ENCODE measurements at places on chromosomes 3 and 15.
A peak's percentile ranks its signal among the peaks of the same experiment; 100 is the strongest.

GRCh38 chr3:5974630-5975322 is 787.3 kb downstream of the EDEM1 start:
- DNase-seq: no peak

GRCh38 chr15:77420610-77421369 is at the start of gene HMG20A:
HMG20A (plus strand) TSS chr15:77420888; CDS start chr15:77458408, 37,520 bp downstream.
- DNase-seq: peak; percentile 56

GRCh38 chr3:132569153-132569552 is 27.9 kb upstream of the ACKR4 start:
- DNase-seq: no peak

DNA sequence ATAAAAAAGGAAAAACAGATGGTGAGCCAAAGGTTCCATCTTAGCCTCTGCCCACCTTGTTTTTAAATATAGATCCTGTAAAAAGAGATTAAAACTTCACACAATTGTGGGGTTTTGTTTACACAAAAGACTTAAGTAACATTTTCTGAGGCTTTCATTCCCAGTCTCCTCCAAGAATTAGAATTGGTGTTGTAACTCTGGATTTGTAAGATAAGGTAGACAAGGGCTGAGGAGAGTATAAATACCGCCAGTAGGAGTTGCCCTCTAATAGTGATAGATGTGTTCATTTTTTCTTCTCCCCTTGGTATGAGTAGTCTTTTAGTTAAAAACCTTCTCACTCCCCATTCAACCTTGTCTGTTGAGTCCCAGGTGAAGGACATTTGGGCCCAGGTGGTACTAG is 8.5 kb downstream of the MINDY2 start:
- DNase-seq: no peak

GRCh38 chr15:68345481-68345880 is 67.9 kb downstream of the FEM1B start:
- no peak for DNase-seq

GRCh38 chr15:48856942-48857341 is 21.0 kb upstream of the EID1 start:
- DNase-seq: no peak

DNA sequence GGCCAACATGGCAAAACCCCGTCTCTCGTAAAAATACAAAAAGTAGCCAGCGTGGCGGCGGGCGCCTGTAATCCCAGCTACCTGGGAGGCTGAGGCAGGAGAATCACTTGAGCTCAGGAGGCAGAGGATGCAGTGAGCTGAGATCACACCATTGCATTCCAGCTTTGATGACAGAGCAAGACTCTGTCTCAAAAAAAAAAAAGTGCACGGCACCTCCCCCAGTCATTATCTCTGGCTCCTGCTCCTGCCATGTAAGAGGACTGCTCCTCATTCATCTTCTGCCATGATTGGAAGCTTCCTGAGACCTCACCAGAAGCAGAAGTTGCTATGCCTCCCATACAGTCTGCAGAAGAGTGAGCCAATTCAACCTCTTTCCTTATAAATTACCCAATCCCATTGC is 4.0 kb upstream of the ALG1L2 start:
- DNase-seq: no peak

GRCh38 chr15:40595773-40596172 is 1.7 kb downstream of the KNL1 start:
- peak; percentile 29 for DNase-seq

DNA sequence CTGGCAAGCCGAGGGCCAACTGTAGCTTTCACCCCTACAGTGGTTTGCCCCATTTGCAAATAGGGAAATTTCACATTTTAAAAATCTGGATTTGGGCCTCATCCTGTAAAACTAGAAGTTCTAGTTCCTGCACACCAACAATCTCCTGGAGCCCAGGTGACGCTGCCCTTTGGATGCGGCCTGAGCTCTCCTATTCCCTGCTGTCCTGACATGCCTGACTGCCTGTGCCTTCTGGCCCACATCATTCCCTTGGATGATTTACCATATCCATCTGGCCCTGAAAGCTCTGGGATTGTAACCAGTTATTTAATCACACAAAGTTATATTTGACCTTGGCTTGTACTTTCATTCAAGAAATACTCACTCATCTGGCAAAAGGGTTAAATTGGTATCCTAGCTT is 272.3 kb downstream of the ARRDC4 start:
- no peak for DNase-seq

DNA sequence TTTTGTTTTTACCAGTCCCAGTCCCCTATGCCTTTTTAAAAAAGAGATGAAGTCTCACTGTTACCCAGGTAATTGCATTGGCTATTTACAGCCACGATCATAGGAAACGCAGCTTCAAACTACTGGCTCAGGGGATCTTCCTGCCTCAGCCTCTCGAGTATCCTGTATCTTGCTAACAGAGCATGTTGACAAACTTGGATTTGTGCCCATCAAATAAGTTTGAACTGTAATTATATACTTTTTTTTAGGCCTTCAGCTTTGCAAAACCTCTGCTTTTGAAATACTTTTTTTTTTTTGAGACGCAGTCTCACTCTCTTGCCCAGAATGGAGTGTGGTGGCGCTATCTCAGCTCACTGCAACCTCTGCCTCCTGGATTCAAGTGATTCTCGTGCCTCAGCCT is 3.0 kb upstream of the EDEM1 start:
- DNase-seq: no peak

GRCh38 chr3:78894787-78895186 is 873.0 kb downstream of the ROBO1 start:
- DNase-seq: no peak

DNA sequence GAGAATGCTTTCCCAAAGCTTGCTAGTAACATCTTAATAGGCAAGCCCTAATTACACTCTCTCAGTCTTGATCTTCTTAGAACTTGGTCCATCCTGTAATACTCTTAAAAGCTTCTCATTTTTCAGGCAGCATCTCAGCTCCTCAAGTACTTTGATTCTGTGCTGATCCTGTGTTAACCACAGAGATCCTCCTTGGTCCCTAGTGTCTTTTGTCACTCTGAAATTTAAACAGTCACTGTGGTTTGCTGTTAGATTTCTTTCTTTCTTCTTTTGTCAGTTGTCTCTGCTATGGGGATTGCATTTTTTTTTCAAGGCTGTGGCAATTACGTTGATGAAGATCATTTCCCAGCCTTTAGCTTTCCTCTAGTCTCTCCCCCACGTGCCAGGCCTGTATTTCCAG is 26.0 kb upstream of the UBE3A start:
- DNase-seq: no peak

DNA sequence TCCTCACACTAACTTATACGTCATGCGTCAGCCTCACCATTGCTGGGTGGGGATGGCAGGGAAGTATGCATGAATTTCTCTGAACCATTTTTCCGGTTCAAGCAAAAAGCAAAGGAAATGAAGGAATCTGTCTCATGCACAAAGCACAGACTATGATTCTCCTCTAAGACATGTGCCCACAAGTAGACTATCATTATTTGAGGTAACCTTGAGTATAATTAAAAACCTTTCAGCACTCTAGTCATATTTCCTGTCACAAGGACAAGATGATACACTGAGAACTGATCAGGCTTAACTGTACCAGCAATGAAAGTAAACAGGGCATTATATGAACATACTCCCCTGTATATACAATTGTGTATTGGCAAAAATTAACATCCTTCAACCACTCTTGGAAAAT is 56.7 kb upstream of the TSC22D2 start:
- DNase-seq: no peak

GRCh38 chr15:42503825-42504224 is 8.4 kb downstream of the SNAP23 start:
- no peak for DNase-seq

DNA sequence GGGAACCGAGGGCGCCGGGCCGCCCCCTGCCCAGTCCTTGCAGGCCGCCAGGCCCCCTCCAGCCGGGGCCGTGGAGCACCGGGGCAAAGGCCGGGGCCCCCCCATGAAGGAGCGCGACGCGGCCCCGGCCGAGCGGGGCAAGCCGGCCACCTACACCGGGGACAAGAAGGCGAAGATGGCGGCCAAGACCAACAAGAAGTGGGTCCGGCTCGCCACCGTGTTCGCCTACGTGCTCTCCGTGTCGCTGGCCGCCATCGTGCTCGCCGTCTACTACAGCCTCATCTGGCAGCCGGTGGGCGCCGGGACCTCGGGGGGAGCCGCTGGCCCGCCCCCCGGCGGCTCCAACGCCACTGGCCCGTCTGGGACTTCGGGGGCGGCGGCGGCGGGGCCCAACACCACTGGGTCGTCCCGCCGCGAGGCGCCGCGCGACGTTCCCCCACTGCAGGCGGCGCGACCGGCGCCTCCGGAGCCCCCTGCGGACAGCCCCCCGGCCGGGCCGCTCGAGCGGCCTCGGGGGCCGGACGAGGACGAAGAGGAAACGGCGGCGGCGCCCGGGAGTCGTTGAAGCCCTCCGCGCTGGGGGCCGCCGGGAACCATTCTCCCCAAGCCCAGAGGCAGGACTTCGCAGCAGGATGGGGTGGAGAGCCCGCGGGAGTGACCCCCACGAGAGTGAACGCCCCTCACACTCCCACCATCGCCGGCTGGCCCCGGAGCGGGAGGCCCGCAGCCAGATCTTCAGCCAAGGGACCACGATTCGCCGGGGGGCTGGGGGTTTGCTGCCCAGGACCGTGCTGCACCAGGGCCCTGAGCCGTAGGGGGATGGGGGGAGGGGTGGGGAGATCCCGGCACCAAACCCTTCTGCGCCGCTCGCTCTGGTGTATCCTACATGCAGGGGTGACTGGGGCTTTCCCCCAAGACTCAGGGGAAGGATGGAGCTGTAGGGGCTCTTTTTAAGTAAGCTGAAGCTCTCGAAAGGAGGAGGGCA is 753 bp downstream of the INAFM2 start:
- no peak for DNase-seq

DNA sequence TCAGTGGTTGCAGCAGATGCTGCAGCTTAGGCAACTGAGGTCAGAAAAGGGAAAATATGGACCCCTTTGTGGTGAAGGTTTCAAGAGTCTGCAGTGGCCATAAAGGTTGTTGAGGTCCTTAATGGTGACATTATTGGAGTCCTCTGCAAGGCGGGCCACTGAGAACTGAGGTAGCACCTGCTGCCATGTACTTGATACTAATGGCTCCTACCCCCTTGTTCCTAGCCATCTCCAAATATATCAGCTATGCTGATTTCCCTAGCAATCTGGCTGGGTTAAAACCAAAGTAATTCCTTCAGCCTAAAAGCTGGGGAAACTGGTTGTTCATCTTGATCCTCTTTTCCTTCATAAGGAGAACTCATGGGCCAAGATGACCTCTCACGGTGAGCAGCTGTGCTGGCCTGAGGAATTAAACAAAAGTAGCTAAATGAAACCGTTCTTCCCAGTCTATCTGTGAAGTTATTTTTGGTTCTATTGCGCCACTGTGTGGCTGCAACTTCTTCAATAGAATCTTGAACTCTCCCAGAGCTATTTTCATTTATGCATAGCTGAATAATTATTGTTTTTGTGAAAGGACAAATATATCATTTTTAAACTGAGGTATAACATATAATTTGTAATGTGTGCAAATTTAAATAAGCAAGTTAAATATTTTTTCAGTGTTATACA is 76.1 kb upstream of the PLSCR4 start:
- peak; percentile 8 for DNase-seq

GRCh38 chr3:129644836-129645235 is 38.4 kb upstream of the PLXND1 start:
- DNase-seq: no peak

GRCh38 chr15:90860450-90860849 is 7.9 kb upstream of the FURIN start:
- DNase-seq: no peak

GRCh38 chr3:181009225-181009624 is 19.7 kb upstream of the DNAJC19 start:
- no peak for DNase-seq

DNA sequence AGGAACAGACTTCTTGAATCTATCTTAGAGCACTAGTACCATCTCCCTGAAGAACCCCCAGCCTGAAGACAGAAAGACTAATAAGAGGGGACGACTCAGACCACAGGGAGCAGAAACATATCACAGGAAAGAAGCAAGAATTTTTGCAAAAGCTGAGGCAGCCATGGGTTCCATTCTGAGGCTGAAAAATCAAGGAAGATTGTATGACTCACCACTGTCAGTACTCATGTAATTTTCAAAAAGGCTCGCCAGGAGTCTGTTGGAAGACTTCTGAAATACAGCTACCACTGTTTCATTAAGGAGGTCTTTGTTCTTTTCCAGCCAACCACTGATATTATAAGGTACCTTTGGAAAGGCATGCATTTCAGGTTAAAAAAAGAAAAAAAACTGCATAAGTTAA is 47.5 kb downstream of the MYH15 start:
- DNase-seq: no peak

Measured in NCI-H1105 (cell line).